Hematopoietic multipotent progenitor cell treated with erythropoietin and hydrocortisone succinate and interleukin-3 and kit ligand, for 17 days (in vitro differentiated cells): ENCODE measurements at places on chromosomes 5 and 9.

DNA sequence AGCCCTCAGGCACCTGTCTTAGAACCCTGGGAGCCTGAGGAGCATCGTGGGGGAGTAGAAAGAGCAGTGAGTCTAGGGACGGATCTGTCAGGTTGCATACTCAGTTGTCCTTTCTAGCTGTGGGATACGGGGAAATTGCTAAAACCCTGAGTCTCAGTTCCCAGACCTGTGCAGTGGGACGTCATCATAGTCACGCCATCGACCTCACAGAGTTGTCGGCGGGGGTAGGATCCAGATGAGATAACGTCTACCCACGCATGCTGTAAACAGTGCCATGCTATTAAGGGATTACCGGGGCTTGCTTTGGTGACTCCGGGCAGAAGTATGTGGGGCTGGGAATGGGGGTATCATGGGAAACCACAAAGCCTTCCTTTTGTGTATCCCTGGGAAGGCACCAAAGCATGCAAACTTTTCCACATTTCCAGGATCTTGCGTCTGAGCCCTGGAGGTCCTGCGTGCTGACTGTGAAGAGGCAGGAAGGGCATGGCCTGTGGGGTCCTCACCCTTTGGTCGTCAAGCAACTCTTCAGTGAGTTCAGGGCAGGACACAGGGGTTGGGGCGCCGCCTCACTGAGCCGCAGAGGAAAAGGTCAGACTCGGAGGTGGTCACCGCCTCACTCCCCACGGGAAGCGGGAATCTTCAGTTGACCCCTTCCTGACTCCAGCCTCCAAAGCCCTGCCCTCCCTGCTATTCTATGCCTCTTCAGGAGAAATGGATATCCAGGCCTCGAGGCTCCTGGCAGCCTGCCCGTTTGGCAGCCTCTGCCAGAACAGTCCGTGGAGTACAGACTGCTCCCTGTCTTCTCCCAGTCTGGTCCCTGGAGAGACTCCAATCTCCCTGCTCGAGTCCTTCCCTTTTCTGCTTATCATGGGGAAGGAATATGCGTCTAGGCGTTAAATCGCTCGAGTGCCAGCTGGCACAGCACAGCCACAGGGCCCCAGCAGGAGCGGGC is 186.8 kb upstream of the KLF9 start:
- no peak for DNase-seq

DNA sequence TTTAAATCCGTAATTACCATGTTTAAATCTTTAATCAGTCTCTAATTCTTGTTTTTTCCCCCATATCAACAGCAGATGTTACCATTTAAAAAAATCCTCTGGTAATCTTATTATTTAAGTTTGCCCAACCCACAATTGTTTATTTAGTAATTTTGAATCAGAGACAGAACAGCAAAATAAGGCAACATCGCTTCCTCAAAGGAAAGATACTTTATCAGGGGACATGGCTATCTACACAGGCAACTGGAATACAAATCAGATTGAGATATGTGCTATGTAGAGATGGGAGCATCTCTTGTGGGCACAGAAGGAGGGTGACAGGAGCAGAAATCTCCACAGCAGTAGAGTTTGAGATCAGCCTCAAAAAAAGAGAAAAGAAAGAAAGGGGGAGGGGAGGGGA is 674.4 kb downstream of the SEMA5A start:
- DNase-seq, result no peak

DNA sequence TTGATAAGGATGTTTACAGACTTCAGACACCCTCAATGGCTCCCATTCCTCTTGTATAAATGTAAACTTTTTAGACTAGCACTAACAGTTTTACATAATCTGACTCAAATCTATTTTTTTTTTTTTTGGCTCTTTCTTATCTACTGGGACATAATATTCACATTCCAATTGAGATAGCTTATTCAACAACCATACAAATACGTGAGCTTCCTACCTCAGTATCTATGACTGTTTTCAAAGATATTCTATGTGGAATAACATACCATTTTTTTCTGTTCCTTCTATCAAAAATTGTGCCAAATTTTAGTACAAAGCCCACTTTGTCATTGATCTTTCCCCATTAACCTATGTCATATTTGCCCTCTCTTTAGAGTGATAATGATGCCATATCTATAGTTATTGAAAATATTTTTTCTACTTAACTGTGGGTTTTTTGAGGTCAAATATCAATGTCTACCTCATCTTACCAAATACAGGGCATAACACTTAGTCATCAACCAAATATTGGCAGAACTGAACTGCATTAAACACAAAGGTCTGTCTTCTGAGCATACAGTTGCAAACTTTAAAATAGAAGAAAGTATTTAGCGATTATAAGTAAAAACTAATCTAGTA is 482.6 kb downstream of the PTPRD start:
- DNase-seq, result no peak

GRCh38 chr9:112848316-112849151 is 42.1 kb downstream of the SLC46A2 start:
- DNase-seq, result no peak

GRCh38 chr5:76744632-76745031 is 28.7 kb downstream of the F2R start:
- no peak for DNase-seq

DNA sequence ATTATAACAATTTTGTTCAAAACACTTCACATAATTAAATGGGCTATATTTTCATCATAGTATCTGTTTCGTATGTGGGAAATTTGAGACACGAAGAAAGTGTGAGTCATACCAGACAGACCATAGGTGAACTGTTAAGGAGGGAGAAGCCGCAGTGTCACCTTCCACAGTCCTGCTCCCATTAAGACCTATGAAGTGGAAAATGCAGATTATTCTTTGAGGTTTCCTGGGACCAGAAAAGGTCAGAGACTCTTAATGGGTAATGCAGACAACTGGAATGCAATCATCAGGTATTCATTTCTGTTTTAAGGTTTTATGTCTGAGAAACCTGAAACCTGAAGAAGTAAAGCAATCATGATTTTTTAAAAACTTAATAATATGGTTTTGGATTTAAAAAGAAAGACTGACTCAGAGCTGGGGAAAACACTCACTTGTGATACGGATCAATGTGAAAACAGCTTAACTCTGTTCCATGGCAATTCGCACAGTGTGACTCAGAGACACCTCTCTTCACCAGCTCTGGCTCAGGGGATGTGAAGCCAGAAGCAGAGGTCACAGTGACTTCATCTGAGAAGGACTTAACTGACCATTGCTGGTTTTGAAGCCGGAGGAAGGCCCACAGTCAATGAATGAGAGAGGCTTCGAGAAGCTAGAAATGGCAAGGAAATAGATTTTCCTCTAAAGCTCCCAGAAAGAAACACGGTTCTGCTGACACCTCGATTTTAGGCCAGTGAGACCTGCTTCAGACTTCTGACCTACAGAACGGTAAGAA is 17.2 kb upstream of the GCNT1 start:
- no peak for DNase-seq

DNA sequence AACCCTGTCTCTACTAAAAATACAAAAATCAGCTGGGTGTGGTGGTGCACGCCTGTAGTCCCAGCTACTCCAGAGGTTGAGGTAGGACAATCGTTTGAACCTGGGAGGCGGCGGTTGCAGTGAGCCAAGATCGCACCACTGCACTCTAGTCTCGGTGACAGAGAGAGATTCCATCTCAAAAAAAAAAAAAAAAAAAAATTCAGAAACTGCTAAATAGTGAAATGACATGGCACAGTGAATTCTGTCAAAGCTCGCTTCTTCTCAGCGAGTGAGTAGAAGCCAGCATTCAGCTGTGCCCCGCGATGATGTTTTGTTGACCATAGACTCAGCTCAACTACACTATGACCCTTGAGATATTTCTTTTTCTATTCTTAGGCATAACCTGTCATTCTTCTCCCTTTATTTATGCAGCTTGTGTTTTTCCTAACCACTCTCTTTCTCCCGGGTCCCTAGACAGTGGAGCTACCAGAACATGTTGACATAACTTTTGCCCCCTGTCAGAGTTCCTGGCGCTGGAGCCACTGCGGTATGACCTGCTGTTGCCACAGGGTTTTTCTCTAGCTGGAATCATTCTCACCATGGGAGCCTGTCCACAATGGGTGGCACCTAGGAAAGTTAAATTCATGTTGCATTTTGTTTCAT is 13.5 kb upstream of the IQGAP2 start:
- no peak for DNase-seq

DNA sequence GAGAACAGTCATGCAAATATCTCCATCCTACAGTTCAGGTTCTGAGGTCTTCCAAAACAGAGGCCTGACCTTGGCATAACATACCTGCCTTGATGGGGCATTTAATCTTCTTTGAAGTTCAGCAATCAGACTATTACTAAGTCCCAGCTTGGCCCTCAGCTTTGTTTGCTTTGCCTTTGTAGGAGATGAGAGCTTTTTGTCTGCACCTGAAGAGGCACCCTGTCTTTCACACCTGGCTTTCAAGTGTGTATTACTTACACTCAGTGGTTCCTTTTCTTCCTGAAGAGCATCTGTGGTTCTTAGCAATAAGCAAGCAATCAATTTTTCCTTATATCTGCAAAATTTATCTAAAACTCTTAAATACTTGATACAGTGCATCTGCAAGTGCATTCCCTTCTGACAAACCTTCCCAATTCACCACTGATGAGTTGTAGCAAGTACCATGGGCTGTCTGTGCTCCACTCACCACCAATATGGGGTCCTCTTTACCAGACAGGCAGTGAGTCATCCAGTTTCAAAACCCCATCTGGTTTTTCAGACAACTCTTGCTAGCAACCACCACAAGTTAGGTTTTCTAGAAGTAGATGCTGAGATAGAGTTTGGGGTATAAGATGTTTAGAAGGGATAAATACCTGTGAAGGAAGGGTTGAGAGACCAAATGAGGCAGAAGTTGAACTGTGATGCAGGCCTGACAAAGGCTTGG is 100.2 kb downstream of the HINT1 start:
- no peak for DNase-seq

DNA sequence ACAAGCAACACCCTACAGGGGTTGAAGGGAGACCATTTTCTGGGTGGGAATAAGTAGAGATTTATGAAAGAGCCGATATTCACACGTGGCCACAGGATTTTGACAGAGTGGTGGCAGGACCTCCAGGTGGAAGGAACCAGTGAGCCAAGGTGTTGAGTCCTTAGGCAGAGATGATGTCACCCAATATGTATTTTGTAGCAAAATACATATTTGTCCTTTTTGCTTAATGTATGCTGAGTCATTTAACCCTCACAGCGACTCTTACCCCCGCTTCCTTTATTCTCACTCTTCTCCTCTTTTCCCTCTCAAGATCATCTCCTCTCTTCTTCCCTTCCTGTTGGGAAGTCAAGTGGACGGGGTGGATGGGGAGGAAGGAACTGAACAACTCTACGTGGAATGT is 215.7 kb upstream of the S1PR3 start:
- DNase-seq, result no peak

GRCh38 chr5:138625134-138625533 is 49.9 kb upstream of the HSPA9 start:
- no peak for DNase-seq

DNA sequence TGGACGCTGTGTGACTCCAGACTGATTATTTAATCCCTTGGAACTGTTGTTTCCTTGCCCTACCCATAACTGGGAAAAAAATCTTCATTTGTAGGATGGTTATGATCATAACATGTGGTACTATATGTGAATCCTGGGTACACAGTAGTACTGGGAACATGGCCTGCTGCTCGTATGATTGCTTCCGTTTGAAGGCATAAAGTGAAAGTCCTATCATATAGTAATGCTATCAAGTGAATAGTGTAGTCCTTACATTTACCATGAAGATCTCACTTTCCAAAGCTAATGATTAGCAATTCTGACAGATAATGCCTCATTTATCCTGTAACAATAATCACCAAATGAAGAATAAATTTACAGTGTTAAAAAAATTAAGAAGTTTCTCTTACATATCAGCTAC is 53.2 kb downstream of the MEF2C start:
- no peak for DNase-seq

GRCh38 chr5:132491368-132492364 is 1.1 kb upstream of the IRF1 start:
- DNase-seq, result peak; percentile 69

DNA sequence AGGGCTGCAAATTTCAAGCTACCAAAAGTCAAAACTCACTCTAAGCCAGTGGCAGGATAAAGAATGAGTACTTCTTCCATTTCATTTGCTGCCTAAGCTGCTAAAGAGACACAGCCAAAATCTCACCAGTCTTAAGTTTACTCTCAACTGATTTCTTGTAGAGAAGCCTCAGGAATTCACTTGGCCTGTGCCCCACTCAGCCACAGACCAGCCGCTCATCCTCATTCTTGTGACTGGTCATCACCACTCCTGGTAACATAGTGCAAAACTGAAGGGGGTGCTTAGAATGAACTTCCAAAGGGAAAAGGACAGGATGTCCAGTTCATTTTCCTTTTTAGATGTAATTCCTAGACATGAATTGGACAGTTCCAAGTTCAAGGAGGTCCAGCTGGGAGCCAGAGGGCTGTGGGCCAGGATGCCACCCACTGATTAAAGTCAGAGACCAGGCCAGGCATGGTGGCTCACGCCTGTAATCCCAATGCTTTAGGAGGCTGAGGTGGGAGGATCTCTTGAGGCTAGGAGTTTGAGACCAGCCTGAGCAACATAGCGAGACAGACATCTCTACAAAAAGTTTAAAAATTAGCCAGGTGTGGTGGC is 72.7 kb upstream of the RANBP3L start:
- DNase-seq, result no peak

- no peak for DNase-seq
Measured at GRCh38 chr5:6135977-6136376, 242.4 kb downstream of the MED10 start.

- no peak for DNase-seq
Measured at GRCh38 chr9:136729144-136729543, 13.6 kb downstream of the LCN10 start.

- no peak for DNase-seq
Measured at GRCh38 chr9:104914466-104914865, 13.5 kb downstream of the ABCA1 start.

DNA sequence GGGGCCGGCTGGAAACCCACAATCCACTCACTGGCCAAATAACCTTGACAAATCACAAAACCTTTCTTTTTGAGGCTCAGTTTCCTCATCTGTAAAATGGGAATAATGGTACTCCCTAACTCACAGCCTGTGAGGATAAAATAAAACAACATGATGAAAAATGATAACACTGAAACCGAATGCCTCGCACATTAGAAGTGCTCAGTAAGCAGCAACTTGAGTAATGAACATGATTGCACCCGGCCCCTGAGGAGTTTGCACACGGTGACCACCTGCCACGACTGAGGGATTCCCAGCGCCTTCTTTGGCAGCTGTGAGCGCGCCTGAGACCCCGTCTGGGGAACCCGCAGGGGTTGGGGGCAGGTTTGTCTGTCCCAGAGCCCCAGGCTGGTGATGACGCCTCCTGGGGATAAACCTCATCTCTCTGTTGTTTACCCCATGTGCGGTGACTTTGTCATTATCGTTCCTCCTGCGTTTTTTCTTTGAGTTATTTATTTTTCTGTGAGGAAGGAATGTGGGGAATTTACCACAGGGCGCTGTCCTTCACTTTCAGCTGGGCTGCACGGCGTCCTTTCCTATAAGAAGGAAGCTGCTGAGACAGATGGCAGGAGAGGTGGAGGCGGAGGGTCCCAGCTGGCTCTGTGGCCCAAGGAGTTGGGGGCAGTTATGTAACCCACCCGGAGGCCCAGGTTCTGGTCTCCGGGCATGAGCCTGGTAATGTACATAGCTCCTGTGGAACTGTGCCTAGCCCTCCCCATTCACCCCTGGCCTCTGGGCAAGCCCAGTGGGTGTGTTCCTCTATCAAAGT is 3.0 kb upstream of the SYNPO start:
- DNase-seq, result no peak

- no peak for DNase-seq
Measured at GRCh38 chr9:133906218-133906617, 85.9 kb downstream of the VAV2 start.

- no peak for DNase-seq
Measured at GRCh38 chr9:135939351-135940265, 21.6 kb downstream of the UBAC1 start.

GRCh38 chr5:81626524-81626923 is 124.4 kb downstream of the SSBP2 start:
- no peak for DNase-seq
